ENCODE measurements at places on chromosomes 6 and 20. TPM values are rescaled to one million over a fixed set of nuclear protein-coding genes. Genes with fewer than 3 reads are reported as not detected.

The ZNF451 gene
- 41.4 TPM for total RNA-seq

The BMP7 gene
- total RNA-seq = 5.1 TPM

GRCh38 chr6:147733686-147734085 lies 225.2 kb downstream of the SAMD5 start:
- DNase-seq = no peak

- no peak for DNase-seq
Observed at GRCh38 chr20:4926531-4927156, 74.7 kb downstream of the SLC23A2 start.

All from omental fat pad (tissue), 4 donors.